BE2C (cell line): ENCODE measurements at places on chromosomes 4 and X.
A peak's percentile ranks its signal among the peaks of the same experiment; 100 is the strongest.

DNA sequence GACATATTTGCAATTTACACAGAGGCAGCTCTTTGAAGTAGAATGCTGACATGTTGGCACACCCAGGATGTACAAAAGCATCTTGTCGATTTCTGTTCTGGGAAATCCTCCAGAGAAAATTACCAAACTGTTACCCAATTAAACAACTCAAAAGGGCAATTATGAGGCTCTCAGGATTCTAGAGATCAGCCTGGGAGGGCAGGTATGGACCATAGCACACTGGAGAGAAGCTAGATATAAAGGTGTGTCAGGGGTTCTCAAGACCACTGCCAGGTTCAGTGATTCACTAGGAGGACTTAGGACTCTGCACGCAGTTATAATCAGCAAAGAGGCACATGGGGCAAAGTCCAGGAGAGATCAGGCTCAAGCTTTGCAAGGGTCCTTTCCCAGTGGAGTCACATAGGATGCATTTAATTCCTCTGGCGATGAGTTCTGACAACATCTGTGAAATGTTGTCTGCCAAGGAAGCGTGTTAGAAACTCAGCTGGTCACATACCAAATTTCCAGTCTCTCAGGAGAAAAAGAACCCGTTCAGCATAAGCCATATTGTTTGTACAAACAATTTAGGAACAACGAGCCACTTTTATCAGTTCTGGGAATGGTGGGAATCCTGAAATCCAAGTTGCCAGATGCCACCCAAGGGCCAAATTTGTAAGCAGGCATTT lies 100.8 kb downstream of the SYTL5 start:
- DNase-seq: no peak

- DNase-seq: no peak
Observed at GRCh38 chr4:140774956-140775355, 18.8 kb upstream of the TBC1D9 start.

DNA sequence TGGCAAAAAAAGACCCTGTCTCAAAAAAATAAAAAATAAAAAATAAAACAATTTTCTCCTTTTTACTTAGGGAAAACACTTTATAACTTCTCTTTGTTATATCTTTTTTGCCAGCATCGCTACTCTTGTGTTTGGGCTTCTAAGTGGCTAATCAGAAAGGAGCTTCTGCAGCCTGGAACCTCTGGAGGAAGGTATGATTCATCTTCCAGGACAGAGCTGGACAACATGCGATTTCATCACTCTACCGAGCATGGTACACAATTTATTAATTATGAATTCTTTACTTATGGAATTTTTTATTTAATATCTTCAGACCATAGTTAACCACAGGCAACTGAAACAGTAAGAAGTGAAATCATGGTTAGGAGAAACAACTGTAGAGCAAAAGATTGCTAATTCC lies 1254.3 kb upstream of the AGA start:
- DNase-seq: no peak

- no peak for DNase-seq
Observed at GRCh38 chr4:161714931-161715330, 448.9 kb downstream of the FSTL5 start.

DNA sequence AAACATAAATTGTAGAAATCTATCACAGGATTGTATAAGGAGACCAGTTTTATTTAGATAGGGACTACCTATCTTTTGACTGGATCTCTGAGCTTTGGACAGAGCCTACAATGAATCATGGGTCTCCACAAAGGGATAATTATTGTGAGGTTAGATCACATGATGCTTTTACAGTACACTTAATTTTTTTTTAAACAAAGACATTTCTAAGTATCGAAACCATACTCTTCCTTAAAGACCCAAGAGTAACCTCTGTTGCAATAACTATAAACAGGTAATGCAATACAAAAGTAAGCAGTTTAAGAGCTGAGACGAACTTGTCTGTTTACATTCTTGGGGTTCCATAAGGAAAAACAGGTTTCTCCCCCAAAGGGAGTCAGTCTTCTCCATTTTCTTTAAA lies 64.3 kb upstream of the GABRE start:
- no peak for DNase-seq

GRCh38 chr4:2445130-2445529 lies 23.8 kb upstream of the RNF4 start:
- DNase-seq: no peak

DNA sequence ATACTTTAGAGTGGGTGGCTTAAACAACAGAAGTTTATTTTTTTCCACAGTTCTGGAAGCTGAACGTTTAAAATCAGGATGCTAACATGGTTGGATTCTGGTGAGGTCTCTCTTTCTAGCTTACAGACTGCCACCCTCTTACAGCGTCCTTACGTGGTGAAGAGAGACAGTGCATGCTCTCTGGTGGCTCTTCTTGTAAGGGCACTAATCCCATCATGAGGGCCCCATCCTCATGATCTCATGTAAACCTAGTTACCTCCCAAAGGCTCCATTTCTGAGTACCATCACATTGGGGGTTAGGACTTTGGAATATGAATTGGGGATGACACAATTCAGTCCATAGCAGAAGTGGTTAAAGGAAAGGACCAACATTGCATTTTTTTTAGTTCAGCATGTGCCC lies 132.8 kb downstream of the BMPR1B start:
- DNase-seq: no peak

- no peak for DNase-seq
Observed at GRCh38 chr4:104973708-104974107, 173.0 kb upstream of the TET2 start.

DNA sequence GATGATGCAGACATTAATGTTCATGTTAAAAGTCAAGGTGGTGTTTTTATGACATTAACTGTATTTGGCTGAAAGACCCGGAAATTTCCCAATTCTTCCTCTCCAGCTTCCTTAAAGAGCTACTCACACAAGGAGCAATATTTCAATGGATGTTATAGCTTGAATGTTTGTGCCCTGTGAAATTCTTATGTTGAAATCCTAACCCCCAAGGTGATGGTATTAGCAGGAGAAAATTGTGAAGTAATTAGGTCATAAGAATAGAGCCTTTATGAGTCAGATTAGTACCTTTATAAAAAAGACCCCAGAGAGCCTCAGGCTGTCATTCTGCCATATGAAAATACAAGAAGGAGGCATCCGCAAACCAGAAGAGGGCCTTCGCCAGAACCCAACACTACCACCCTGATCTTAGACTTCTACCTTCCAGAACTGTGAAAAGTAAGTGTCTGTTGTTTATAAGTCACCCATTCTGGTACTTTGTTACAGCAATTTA lies 3.6 kb downstream of the TLR1 start:
- no peak for DNase-seq

- DNase-seq: peak; percentile 26
Observed at GRCh38 chr4:183995570-183995969, 90.5 kb downstream of the STOX2 start.

- DNase-seq: no peak
Observed at GRCh38 chr4:138861135-138861534, 154.4 kb upstream of the NOCT start.

GRCh38 chr4:14182148-14182547 lies 554.6 kb upstream of the BOD1L1 start:
- no peak for DNase-seq

DNA sequence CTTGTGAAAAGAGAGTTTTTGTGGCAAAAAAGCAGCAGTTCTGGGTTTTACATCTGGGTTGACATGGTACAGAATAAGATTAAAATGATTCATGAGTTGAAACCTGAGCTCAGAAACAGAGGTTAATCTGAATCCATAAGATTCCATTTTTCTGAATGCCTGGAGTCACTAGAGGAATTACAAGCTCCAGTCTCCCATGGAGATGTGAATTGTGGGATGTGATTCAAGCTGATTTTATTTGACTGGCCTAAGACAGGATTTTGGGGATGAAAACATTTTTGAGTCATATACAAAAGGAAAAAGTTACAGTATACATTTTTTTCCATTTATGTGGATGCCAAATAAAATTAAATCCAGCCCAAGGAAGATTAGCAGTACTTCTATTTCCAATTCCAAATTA lies 161.1 kb downstream of the RBM46 start:
- no peak for DNase-seq

- DNase-seq: no peak
Observed at GRCh38 chr4:182240161-182241130, 2.8 kb upstream of the TENM3 start.

DNA sequence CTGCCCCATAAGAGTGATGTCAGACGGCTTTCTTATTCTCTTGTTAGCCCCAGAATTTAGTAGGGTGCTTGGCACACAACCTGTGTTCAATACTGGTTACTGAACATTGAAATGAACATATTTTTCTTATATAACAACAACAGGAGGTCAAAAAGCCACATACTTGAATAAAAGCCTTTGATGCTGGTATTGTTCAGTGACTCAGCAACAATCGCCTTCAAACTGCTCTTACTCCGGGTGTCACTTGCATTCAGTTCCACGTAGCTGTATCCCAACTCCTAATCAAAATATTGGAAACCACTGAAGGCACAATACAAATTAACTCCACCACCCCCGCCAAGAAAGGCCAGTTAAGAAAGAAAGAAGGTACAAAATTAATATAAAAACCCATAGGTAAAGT lies 61.5 kb downstream of the RFC1 start:
- DNase-seq: no peak

DNA sequence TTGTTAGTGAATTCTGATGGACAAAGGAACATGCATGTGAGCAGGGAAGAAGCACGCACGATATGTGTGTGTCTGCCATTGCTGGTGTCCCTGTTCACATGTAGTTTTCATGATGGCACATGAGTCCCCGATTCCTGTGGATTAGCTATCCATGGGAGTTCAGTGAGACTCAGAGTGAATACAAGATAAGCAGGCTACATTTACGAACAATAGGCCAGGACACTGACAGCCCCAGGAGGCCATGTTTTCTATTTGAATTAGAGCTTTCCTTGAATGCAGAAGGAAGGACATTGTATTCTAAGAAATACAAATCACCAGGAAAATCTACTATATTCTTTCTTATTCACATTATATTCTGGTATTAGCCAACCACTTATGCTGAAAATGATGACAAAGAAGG lies 171.4 kb downstream of the PPP1R2C start:
- no peak for DNase-seq

GRCh38 chr4:54230484-54231418 lies 1.7 kb downstream of the PDGFRA start:
- DNase-seq: no peak

GRCh38 chr4:87258677-87259076 lies 38.3 kb upstream of the KLHL8 start:
- no peak for DNase-seq

- no peak for DNase-seq
Observed at GRCh38 chr4:174934360-174934759, 16.2 kb downstream of the ADAM29 start.

- no peak for DNase-seq
Observed at GRCh38 chrX:133639726-133640125, 224.4 kb upstream of the GPC4 start.

DNA sequence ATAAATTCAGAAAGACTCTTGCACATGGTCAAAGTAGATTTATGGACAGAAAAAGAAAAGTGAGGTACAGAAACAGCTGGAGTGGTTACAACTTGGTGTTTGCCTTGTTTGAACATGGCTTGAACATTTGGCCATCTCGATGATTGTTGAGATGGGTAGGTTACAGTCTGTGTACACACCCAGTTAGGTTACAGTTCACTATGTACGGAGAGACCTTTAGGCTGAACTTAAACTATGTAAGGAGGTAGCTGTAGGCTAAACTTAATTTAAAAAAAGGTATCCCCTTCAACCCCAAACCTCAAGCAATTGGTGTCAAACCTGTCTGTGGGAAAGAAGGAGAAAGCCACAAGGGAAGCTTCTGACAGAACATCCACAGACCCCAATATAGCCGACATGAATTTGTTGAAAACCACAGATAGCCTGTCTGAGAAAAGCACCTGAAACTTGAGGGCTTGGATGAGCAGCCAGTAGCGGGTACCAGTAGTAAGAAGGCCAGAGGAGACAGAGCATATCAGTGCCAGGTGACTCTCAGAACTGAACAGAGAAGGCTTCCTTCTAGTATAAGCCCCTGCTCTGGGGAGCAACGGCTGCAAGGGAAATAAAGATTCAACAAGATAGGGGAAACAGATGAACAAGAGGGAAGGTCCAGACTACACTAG lies 247.9 kb upstream of the GALNTL6 start:
- DNase-seq: no peak

DNA sequence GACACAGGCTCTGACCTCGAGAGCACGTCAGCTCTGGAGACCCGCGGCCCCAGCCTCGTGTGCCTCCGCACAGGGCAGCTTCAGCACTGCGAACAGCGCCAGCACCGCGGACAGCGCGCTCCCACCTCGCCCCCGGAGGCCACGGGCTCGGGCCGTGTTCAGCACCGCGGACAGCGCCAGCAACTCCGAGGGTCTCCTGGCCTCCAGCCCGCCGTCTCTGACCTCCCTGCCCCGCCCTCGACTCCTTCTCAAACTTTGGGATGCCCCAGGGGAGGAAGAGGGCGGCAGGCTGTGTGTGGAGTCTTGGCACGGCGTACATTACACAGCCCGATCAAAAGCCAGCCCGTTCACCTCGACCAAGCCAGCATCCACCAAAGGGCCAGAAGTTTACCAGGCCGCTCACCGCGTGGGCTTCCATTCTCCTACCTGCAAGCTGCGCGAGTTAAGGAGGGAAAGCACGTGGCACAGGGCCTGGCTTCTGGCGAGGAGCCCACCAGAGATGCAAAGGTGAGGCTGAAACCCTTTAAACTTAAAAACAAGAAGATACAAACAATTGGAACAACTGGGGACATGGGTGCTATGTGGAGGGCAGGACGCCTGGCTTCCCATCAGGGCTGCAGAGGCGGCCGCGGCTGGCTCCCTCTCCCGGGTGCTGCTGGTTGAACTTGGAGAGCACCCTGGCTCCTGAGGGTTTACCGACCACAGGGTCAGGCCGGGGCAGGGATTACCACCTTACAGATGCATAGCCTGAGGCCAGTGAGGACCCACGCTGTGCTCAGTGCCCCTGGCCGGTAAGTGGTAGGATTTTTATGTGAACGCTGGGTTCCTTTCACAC lies 4.5 kb upstream of the NKX1-1 start:
- no peak for DNase-seq

- DNase-seq: no peak
Observed at GRCh38 chr4:121597346-121597934, 99.3 kb downstream of the ANXA5 start.

- DNase-seq: no peak
Observed at GRCh38 chr4:17786567-17786966, 5.1 kb upstream of the FAM184B start.

- DNase-seq: peak; percentile 2
Observed at GRCh38 chr4:8303081-8303480, 33.5 kb downstream of the HTRA3 start.

DNA sequence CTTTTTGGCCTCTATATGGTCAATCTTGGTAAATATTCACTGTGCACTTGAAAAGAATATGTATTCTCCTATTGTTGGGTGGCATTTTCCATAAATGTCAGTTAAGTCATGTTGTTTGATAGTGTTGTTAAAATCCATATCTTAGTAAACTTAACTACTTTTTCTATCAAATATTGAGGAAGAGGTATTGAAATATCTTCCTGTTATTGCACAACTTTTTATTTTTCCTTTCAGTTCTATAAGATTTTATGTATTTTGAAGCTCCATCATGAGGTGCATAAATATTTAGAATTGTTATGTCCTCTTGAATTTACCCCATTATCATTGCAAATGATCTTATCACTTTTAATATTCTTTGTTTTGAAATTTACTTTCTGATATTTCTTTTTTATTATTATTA lies 3.4 kb downstream of the GK2 start:
- DNase-seq: no peak

- no peak for DNase-seq
Observed at GRCh38 chrX:136380010-136380769, 79.4 kb downstream of the ADGRG4 start.
